ENCODE measurements at places on chromosomes 2 and 18.

GRCh38 chr2:72117718-72118117 lies 29.9 kb downstream of the CYP26B1 start:
- no peak for DNase-seq

DNA sequence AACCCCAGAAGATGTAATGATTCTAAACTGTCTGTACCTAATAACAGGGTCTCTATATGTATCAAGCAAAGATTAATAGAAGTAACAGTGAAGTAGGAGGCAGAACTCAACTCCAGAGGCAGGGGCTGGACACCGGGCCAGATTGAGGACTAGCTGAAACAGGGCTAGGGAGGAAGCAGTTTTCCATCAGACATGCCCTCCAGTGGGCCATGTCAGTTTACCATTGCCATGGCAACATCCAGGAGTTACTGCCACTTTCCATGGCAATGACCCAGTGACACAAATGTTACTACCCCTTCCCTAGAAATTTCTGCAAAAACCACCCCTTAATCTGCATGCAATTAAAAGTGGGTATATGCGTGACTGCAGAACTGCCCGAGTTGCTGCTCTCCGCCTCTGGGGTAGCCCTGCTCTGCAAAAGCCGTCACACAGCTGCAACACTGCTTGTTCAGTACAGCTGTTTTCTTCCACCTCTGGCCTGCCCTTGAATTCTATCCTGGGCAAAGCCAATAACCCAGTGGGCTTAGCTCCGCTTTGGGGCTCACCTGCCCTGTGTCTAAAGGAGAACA lies 58.7 kb downstream of the TMEM18 start:
- no peak for DNase-seq

DNA sequence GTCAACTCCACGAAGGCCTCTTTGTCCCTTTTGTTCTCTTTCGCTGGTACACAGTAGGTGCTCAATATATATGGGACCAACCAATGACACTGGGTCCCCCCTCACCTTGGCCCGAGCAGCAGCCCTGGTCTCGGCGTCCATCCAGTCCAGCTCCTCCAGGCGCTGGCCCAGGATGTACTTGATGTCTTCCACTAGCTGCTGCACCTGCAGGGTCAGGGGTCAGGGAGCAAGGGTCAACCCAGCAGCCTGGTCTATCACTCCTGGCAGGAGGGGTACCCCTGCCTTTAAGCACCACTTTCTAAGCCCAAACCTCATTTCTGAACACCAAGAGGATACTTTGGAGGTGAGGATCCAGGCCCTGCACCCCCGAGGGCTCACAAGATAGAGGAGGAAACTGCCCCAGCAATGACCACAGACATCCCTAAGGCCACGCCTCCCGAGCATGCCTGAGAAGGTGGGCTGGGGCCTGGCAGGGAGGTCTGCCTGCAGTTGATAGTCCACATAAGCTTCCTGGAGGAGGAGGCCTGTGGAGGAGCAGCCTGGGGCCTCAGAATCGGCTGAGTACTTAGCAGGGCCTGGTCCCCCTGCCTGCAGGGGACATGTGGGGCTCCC lies 4.2 kb downstream of the ECEL1 start:
- DNase-seq, result no peak

- peak; percentile 29 for DNase-seq
Measured at GRCh38 chr2:71923887-71924533, 223.7 kb downstream of the CYP26B1 start.

GRCh38 chr18:74929110-74929509 lies 279.8 kb downstream of the PTGR3 start:
- no peak for DNase-seq

DNA sequence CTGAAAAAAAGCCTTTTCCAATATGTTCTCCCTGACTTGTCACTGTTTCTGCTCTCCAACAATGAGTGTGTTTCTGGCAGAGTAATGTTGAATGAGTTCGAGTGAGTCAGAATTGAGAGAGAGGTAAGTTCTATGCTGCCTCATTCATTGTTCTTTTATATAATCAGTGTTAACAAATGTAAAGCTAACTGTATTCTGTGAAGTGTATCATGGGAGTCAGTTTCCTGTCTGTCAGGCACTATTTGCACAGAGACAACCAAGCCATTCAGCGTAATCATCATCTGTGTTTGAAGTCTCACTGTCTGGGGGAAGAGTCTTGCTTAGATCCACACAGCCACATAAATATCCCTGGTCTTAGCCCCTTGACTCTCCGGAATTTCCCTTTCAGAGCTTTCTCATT lies 22.0 kb upstream of the UPP2 start:
- DNase-seq, result no peak

Measured in T-helper 2 cell treated with Interferon-gamma antibody and Interleukin-4, amounts not matched to agents 5 μg/mL and 100 μg/mL, for 36 hours (primary cell).